IMR-90 (cell line): ENCODE measurements at places on chromosomes 5 and 9. TPM values are rescaled to one million over a fixed set of nuclear protein-coding genes. Genes with fewer than 3 reads are reported as not detected.

DNA sequence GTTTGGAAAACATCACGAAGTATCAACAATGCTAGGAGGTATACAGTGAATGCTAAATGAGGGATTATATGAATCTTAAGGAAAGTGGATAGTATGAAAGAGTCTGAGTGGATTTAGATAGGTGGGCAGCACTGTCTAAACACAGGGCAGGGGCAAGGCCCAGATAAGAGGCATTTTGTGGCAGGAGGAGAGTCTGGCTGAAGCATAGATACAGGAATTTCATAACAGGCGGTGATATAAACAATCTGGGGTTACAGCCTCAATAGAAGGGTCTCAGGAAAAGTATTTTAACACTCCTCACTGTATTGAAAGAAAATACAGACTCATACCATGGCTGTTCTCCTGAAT is 96.9 kb downstream of the PLPP1 start:
- DNase-seq = no peak

GRCh38 chr9:137666513-137666822 is 47.7 kb downstream of the EHMT1 start:
- no peak for DNase-seq

GRCh38 chr5:21680196-21680595 is 1172.9 kb downstream of the CDH12 start:
- DNase-seq = peak; percentile 93

DNA sequence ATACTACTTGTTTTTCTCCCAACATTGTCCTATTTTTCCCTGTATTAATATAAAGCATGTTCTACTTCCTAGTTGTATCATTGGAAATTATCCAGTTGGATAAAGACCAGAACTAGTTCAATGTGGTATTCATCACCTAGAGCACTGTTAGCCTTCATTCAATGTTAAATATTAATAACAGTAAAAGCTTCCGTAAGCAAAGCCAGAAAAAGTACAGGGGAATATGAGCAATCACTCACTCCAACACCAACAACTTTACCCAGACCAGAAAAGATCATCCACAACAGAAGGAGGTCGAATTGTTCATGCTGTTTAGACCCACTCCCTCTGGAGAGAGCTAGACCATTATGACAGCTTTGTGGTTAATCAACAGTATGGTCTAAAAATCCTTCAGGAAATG is 728.4 kb downstream of the MAT2B start:
- no peak for DNase-seq

DNA sequence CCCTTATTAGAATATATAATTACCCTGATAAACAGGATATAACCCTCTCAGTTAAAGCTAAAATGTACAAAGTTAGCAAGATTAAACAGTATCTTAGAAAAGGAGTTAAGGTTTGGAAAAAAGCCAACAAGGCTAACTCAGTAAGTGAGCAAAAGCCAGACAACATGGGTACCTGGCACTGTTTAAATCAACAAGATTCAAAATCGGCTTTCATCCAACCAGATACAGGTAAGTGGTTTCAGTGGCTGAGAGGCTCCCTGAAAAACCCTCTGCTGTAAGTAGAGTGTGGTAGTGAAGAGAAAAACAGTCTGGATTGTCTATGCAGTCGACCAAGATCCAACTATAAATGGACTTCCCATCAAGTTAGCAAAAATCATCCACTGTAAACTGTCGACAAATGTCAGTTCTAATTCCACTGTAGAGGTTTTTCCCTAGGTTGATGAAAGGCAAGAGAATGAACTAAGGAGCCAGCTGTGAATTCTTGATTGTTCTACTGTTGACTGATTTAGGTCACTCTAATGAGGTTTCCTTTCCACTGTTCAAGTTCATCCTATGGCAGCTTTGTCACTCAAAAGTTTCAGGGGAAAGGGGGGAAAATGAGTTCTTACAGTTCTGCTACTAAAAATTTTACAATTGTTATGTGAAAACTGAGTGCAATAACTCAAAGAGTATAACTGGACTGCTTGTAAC is 27.3 kb downstream of the ETF1 start:
- DNase-seq = no peak

- no peak for DNase-seq
Observed at GRCh38 chr9:7315116-7315515, 484.5 kb downstream of the DMAC1 start.

Gene TLX3
- total RNA-seq = not detected in 2 replicates
